ENCODE measurements at places on chromosomes 1 and 21.
A peak's percentile ranks its signal among the peaks of the same experiment; 100 is the strongest.

- DNase-seq = no peak
Measured at GRCh38 chr1:90347366-90347765, 352.5 kb downstream of the ZNF326 start.

GRCh38 chr1:65904681-65905083, 112.0 kb downstream of the PDE4B start:
- DNase-seq = no peak

DNA sequence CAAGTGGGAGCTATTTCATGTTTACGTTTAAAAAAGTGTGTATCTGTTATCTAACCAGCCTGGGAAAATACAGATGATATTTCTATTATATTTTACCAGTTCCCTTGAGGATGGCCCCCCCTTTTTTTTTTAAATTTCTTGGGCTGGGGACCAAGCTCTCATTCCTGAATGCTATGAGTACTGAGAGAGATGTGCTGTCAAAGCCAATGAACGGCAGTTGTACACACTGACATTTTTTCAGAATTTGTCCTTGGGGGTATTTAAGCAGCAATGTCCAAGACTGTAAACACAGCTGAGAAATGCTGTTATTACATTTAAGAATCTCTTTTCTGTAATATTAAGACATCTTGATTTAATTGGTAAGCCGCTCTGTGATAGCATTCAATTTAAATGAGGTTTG, 177.9 kb downstream of the ST6GALNAC3 start:
- DNase-seq = no peak

DNA sequence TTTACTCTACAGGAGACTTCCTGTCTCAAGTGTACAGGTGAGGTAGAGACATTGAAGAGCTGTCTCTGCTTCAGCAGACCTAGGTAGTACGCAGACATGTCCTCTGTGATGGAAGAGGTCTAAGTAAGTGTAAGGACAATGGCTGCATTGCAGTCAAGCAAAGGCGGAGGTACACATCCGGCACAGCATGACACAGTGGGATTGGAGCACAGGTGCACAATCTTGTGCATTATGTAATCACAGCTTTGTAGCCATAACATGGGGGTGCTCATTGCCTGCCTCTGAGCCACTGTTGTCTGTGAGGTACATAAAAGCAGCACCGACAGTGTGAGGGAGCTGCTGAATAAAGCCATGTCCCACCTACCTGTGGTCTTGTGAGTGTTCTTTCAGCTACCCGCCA, 66.4 kb upstream of the CCDC190 start:
- no peak for DNase-seq

- DNase-seq = no peak
Measured at GRCh38 chr1:59071289-59071688, 225.6 kb upstream of the FGGY start.

- no peak for DNase-seq
Measured at GRCh38 chr1:238063454-238063853, 172.7 kb upstream of the ZP4 start.

GRCh38 chr1:78676993-78677392, 27.4 kb downstream of the IFI44 start:
- no peak for DNase-seq

DNA sequence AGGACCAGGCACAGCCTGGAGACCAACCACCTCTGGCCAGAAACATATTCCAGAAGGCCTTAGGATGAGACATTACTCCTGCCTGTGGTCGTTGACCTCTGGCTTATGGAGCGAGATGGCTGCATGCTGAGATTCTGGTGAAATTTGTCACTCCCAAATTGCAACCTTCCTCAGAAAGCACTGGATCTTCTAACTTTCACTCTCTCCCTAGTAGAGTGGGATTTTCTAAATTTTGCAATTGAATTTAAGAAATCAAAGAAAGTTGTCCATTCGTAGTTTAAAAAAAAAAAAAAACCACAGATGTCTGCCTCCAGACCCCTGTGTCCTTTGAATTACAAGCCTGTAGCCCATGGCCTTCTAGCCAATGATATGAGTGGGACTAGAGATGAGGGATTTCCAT, 28.6 kb upstream of the IL10 start:
- no peak for DNase-seq

DNA sequence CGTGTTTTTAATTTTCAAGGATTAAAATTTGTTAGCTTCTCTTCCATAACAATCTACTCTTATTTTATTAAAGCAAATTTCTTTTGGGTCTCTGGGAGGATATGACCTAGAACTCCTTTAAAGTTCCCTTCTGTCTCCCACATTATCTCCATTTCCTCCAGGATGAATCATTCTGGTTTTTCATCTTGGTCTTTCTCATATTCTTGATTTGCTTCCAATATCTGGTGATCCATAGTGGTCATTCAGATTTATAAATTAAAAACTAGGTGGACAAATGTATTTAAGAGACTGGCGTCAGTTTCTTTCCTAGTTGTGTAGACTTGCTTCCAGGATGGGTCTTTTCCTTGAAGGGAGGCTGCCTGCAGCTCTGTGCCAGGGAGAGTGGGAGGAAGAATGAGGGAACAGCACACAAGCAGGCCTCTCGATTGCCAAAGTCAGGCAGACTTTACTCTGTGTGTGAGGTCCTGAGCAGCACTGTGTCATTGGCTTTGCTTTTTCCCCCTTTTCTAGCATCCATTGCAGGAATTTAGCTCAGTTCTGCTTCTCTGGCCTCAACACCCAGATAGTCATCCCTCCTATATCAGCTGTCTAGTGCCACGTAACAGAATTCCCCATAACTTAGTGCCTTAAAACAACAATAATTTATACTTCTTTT, 48.1 kb upstream of the FOXO6 start:
- DNase-seq = no peak

DNA sequence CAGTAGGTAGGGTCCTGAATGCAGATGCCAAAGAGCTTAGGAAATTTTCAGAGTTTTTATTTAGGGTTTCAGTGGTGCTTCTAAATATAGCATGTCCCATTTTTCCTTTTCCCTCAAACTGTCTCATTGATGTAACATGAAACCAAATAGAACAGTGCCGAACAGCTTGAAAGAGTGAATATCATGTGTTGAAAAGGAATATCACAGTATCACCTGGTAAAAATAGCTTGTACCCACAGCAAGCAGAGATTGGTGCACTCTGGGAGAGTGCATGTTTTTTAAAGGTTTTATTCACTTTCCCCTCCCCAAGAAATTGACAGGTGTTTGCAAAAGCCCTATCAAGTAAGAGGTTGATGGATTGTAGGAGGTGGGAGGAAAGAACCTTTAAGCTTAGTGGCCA, 41.9 kb upstream of the ELAVL4 start:
- no peak for DNase-seq

DNA sequence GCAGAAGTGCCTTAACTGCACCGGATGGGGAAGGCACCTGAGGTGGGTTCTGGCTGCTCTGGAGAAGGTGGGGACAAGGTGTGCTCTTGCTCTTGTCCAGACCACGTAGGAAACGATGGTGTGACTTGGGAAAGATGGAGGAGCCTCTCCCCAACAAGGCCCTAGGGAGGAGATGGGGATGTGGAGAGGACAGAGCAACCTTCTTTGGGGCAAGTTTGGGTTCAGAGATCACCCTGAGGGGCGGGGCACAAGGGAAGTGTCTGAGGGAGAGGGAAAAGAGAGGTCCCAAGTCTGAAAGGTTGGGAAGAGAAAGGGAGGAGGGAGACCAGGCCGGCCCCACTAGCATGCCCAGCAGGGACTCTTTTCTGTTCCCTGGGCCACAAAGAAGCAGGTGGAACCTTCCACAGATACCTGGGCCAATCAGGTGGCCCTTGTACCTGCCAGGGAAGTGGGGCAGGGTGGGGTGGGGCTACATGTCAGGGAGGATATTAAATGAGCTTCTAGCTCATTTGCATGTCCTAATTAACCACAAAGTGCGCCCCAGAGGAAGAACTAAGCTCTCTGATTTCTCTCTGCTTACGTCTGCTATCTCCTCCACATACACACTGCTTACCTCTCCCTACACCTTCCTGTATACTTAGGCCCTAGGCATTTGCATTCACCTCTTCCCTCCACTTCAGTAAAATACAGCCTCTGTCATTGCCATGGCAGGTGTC, 15.9 kb downstream of the INKA2 start:
- DNase-seq = no peak

- DNase-seq = peak; percentile 76
Measured at GRCh38 chr1:92961131-92961895, at the start of gene DIPK1A. Gene DIPK1A, minus strand, starts transcription at chr1:92961462. Its CDS starts 33 bp downstream, at chr1:92961429.

- DNase-seq = no peak
Measured at GRCh38 chr21:21547368-21547953, 549.3 kb downstream of the NCAM2 start.

DNA sequence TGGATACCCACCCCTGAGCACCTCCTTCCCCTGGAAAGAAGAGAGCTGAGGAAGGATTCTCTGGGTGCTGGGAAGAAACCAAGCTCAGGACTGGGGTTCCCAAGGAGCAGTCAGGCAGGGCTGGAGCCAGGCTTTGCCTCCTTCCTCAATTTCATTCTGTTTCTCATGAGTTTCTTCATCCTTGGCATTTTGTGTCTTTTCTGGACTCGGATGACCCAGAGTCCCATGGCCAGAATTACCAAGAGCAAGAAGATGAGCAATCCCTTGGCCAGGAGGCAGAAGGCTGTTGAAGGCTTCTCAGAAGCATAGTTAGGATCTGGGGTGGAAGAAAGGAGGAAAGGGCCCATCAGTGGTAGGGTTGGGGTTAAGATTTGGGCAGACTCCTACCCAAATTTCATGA, 2.5 kb downstream of the SLAMF9 start:
- no peak for DNase-seq

DNA sequence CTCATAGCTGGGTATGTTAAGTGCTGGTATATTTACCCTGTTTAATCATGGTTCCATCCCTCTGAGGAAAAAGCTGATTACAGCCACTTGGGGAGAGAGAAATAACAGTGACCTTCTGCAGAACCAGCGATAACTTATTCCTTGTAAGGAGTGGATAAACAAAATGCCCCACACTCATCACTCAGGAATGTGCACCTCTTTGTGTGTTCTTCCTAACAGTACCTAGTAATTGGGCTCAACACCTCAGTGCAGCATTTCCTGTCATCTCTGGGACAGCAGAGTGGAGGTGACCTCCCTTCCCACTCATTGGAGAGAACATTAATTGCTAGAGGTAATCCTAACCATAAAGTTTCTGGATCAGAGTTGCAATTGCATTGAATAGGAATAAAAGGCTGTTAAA, 112.5 kb upstream of the F3 start:
- no peak for DNase-seq

DNA sequence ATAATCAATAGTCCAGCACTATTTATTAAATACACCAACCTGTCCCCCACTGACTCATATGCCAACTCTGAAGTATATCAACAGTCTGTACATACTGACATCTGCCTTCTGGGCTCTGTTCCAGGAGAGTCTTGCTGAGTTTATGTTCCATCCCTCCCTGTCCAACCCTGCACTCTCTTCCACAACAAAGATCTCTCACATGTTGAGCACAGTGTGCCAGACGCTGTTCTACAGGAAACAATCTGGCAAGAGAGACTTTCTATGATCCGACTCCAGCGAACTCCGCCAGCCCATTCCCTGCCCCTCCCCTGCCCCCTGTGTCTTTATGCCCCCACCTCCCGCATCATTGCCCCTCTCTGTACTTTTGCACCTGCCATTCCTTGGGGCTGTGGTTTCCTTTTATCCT, 3.4 kb downstream of the LACTBL1 start:
- no peak for DNase-seq

DNA sequence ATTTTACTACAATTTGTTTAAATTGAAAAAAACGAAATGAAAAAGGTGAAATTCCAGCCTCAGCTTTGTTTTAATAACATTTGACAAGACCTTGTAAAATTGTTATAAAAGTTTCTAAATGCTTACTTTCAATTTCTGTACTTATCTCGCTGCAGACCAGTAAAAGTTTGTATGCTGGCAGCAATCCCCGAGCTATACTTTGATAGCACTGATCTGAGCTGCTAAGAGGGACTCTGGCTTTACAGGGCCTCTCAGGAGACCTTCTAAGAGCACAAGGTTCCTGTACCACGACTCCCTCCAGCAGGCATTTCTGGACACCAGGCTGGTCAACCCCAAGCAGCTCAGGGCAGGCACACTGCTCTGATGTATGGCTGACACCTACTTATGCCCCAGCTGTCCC, 13.1 kb downstream of the STMN1 start:
- DNase-seq = no peak

- DNase-seq = no peak
Measured at GRCh38 chr1:71377886-71378285, 297.1 kb upstream of the ZRANB2 start.

GRCh38 chr1:151011154-151011850, 3.1 kb downstream of the PRUNE1 start:
- no peak for DNase-seq

DNA sequence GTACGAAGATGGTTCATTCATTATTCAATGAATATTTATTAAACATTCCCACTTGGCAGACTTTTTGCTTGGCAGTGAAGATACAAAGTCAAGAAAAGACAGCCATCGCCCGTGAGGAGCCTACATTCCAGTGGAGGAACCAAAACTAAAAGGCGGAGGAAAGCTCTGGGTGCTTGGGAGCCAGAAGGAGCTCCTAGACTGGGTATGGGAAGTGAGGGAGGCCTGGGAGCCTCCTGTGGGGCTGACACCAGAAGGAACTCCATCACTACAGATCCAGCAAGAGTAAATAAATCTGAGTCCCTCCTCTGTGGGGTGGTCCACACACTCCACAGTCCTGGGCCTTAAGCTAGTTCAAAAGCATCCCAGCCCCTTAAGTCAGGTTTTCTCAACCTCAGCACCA, 14.9 kb downstream of the RNASEL start:
- DNase-seq = no peak

- DNase-seq = no peak
Measured at GRCh38 chr1:224054012-224054411, 59.9 kb upstream of the FBXO28 start.

DNA sequence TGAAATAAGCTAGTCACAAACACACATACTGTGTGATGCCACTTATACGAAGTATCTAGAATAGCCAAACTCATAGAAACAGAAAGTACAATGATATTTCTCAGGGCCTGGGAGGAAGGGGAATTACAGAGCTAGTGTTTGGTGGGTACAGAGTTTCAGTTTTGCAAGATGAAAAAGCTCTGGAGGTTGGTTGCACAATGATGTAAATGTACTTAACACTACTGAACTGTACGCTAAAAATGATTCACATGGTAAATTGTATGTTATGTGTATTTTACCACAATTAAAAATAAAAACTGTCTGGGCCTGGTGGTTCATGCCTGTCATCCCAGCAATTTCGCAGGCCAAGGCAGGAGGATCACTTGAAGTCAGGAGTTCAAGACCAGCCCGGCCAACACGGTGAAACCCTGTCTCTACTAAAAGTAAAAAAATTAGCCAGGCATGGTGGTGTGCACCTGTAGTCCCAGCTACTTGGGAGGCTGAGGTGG, 15.3 kb upstream of the FHAD1 start:
- DNase-seq = no peak

DNA sequence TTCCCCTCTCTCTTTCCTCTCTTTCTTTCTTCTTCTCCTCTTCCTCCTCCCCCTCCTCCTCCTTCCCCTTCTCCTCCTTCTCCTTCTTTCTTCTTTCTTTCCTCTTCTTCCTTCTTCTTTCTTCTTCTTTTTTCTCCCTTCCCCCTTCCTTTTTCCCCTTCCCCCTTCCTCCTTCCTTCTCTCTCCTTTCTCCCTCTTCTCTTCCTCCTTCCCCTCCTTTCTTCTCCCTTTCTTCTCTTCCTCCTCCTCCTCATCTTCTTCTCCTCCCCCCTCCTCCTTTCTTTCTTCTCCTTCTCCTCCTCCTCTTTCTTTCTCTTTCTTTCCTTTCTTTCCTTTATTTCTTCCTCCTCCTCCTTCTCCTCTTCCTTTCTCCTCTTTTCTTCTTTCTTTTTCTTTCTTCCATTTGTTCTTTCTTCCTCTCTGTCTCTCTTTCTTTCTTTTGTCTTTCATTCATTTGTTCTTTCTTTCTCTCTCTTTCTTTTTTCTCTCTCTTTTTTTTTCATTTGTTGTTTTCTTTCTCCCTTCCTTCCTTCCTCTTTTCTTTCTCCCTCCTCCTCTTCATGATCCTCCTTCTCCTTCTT, 26.5 kb downstream of the HRNR start:
- no peak for DNase-seq

Measured in hepatic stellate cell (primary cell).